ENCODE measurements at places on chromosomes 13 and 19. TPM values are rescaled to one million over a fixed set of nuclear protein-coding genes. Genes with fewer than 3 reads are reported as not detected.

Gene SPART
- total RNA-seq: 90.2 TPM

Gene TIMM29
- total RNA-seq: 14.4 TPM

- peak; percentile 71 for DNase-seq
Observed at GRCh38 chr19:36113894-36114720, 568 bp downstream of the POLR2I start.

- no peak for DNase-seq
Observed at GRCh38 chr19:19285686-19286085, 12.6 kb upstream of the TM6SF2 start.

- no peak for DNase-seq
Observed at GRCh38 chr13:77637588-77637987, 59.9 kb upstream of the SLAIN1 start.

GRCh38 chr19:51514866-51515481 lies 13.4 kb upstream of the SIGLEC12 start:
- DNase-seq: no peak

DNA sequence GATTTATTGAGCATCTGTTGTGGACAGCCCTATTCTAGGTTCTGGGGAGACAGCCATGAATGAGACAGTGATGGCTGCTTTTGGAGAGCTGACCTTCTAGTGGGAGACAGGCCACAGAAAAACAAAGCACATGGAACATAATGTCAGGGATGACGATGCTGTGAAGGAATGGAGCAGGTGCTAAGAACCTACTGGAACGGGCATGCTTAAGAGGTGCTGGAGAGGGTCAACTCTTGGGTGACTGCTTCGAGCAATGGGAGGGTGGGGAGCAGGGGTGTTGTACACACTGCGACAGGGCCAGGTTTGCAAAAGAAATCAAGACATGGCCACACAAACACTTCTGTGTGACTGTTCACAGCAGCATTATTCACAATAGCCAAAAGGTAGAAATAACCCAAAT lies 12.1 kb upstream of the CEACAM16 start:
- DNase-seq: no peak

GRCh38 chr19:8001995-8002849 lies 3.2 kb downstream of the ELAVL1 start:
- peak; percentile 88 for DNase-seq
